ENCODE measurements at places on chromosomes 5 and 9.

DNA sequence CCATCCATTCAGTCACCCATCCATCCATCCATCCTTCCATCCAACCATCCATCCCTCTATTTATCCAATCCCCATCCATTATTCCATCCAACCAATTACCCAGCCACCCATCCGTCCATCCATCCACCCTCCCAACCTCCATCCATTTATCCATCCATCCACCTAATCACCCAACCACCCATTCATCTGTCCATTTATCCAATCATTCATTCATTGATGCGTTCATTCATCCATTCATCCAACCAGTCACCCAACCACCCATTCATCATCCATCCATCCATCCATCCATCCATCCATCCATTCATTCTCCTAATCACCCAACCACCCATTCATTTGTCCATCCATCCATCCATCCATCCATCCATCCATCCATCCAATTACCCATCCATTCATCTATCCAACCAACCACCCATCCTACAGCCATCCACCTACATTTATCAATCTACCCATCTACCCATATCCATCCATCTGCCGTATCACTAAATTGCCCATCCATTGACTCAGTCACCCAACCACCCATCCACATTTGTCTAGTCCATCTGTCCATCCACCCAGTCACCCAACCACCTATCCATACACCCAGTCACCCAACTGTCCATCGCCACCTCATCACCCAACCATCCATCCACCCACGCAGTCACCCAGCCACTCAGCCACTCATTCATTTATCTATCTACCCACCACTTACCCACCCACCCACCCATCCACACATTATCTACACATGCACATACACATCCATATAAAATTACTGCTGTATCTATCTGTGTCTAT, 165.4 kb downstream of the TRIO start:
- DNase-seq = no peak

DNA sequence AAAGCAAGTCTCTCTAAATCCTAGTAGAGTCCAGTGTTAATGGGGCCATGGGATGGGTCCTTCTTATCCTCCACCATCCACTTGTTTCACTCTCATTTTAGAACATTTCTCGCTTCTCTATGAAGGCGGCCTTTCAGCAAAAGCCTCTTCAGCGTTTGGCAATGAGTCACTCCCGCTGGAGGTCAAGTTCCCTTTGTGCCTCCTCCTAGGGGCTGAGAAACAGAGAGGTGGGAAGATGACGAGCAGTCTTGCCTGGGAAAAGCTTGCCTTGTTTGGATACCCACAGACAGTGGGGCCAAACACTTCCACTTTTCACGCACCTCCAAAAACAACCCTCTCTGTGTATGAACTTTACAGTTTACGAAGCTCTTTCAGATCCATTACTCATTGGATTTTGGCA, 168.8 kb downstream of the GABBR2 start:
- no peak for DNase-seq

DNA sequence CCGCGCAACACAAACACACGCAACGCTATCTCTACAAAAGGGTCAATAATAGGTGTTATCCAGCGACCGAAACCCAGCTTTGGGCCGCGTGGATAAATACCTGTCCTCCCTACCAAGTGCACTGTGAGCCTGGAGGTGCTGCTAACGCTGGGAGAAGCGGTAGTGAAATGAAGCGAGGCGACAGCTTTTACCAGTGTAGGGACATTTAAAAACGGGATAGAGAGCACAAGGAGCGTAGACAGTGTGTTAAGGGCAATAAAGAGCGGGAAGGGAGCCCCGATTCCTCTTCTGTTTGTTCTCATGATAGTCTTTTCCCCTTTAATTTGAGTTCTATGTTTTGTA, 421 bp upstream of the DEPDC1B start:
- DNase-seq = no peak

- DNase-seq = no peak
These were observed 134.6 kb upstream of the PHYKPL start for GRCh38 chr5:178366998-178367735.

- DNase-seq = no peak
These were observed 263.4 kb downstream of the GRIA1 start for GRCh38 chr5:153753645-153754432.

DNA sequence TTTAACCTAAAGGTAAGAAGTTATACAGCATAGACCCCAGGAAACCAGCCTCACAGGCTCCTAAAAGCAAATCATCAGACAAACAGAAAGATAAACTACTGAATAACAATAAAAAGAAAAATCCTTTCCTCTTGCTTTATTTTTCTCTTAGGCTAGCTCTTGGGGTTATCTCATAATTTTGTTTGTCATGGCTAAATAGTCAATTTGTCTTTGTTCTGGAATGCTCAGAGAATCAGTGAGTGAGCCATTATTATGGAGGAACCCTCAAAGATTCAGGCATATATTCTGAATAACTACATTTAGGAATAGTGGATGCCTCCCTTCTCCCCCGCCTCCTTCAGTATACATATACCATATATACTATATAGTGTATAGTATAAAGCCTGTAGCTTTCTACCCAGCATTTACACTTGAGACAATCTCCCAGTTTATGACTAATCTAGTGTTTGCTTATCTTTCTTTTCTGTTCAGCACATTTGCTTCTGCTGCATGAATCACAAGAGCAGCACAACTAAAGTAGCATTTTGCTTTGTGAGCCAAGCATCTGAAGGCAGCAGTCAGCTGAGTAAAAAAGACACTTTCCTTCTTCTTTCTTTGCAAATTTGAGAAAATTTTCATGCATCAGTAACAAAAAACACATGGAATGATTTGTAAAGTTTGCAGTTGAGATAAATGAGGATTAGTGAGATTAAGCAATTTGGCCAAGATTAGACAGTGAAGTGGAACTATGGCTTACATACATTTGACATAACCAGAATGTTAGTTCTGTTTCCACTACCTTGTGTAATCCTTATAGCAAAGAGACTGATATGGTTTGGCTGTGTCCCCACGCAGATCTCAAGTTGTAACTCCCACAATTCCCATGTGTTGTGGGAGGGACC, 45.3 kb upstream of the PPP3R2 start:
- no peak for DNase-seq

DNA sequence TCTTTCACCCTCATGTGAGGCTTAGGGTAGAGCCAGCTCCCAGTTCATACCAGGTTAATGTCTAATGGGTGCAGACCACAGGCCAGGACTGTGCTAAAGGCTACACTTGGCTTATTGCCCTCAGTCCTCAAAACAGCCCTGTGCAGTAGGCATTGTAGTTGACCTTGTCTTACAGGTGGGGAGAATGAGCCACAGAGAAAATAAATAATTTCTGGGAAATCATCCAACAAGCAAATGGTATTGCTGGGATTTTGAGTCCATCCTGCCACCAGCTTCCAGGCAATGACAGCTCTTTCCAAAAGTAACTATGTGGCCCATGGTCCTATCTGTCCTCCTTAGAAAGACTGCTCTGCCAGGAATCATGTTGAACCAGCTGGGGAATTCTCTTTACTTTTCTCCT, 450.0 kb downstream of the GADD45G start:
- DNase-seq = no peak

GRCh38 chr9:83419961-83420360, 118.2 kb downstream of the FRMD3 start:
- DNase-seq = no peak

- peak; percentile 26 for DNase-seq
These were observed 292.7 kb upstream of the RASA1 start for GRCh38 chr5:86974955-86975354.

- no peak for DNase-seq
These were observed 39.5 kb upstream of the PSD2 start for GRCh38 chr5:139755892-139756671.

GRCh38 chr5:34564710-34565235, 91.4 kb upstream of the RAI14 start:
- DNase-seq = no peak

GRCh38 chr5:176619203-176619568, 9.2 kb upstream of the GPRIN1 start:
- peak; percentile 50 for DNase-seq

- DNase-seq = no peak
These were observed 5.0 kb upstream of the PTPDC1 start for GRCh38 chr9:94079236-94079635.

- DNase-seq = no peak
These were observed 83.2 kb upstream of the MYO10 start for GRCh38 chr5:17019324-17019723.

GRCh38 chr5:119079318-119079921, 8.5 kb downstream of the DMXL1 start:
- DNase-seq = no peak

GRCh38 chr9:104750185-104750767, 2.8 kb downstream of the NIPSNAP3A start:
- DNase-seq = no peak

DNA sequence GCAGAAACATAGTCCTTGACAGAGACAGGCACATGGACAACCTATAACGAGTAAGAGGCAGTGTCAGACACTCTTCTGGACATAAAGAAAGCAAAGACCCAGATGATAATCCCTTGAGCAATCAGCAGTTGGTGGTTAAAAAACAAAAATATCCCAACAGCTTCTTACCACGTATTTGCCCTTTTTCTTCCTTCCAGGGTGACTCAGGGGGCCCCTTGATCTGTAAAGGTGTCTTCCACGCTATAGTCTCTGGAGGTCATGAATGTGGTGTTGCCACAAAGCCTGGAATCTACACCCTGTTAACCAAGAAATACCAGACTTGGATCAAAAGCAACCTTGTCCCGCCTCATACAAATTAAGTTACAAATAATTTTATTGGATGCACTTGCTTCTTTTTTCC, 9.5 kb downstream of the GZMK start:
- no peak for DNase-seq

DNA sequence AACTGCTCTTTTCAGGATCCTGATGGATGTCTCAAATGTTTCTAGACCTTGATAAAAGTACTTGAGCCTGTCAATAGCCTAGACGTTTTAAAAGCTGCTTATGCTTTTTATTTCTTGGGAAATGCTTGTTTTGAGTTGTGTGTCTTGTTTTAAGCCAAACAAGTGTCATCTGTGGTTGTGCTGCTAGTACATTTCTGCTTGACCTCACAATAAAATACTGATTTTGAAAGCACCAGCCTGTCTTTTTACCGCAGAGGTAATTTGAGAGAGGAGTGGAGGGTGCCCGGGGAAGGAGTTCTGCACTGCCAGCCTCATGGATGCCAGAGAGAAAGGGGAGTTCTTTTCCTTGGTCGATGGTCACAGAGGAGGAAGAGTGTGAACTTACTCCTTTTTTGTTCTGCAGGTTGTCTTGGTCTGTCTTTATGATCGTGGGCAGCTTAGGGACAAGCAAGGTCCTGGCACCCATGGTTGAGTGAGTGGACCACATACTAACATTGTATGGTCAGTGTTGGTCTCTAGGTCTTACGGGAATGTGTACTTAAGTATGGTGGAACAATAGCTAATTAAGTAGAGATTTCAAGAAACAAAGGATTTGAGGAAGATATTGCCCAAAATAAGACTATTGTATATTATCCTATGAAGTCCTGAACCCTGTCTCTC, 61.0 kb downstream of the TRIO start:
- DNase-seq = no peak

GRCh38 chr9:131937451-131937850, 142.2 kb downstream of the MED27 start:
- no peak for DNase-seq

- DNase-seq = no peak
These were observed 31.1 kb downstream of the RASA1 start for GRCh38 chr5:87298692-87299362.

DNA sequence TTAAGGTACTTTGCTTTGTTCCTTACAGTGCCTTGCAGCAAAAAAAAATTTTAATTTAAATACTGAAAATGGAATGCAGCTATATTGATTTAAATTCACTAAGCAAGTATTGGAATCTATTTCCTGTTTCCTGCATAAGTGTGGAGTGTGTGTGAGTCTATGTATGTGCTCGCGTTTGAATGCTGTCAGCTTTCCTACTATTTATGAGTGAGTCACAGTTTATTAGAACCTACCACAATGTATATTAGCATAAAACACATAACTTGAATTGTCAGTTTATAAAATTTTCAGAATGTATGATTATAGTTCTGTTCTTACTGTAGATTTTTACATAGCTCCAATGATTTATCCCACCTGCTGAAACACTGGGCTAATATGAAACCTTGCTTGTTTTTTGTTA, 302.1 kb downstream of the NR2F1-AS1 start:
- DNase-seq = no peak

DNA sequence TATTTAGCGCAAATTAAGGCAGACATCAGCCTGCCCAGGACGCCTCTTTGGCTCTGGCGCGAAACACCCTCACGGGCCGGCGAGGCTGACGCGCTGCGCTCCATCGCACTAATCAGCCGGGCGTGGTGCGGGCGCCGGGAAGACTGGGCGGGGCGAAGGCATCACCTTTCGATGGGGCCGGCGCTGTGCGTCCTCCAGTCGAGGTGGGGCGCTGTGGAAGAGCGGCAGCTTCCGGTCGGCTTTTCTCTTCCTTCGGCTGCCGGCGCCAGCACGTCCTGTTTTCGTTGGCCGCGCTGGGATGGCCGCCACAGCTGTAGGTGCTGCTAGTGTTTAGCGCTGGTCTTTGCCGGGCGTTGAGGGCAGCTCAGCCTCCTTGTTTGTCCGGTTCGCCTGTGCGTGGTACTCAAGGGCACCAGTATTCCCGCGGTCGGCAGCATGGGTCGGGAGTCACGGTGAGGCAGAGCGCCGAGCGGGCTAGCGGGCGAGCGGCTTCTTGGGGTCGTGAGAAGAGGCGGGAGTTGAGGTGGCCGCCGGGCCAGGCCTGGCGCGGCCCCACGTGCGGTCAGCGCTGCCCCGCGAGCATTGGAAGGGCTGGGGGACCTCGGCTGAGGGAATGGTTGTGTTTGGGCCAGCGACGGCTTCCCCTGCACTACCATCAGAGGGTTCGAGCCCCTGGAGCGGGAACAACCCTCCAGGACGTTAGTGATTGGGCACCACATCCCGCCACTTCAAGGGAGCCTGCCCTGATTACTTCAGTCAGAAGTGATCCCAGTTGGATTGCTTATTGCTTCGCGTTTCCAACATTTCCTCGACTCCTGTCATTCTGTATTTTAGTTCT, at the start of gene DDX46:
Gene DDX46, plus strand, starts transcription at position 276 of the 838 bp plus-strand sequence. Its CDS starts 160 bp downstream, at position 436.
- peak; percentile 75 for DNase-seq

DNA sequence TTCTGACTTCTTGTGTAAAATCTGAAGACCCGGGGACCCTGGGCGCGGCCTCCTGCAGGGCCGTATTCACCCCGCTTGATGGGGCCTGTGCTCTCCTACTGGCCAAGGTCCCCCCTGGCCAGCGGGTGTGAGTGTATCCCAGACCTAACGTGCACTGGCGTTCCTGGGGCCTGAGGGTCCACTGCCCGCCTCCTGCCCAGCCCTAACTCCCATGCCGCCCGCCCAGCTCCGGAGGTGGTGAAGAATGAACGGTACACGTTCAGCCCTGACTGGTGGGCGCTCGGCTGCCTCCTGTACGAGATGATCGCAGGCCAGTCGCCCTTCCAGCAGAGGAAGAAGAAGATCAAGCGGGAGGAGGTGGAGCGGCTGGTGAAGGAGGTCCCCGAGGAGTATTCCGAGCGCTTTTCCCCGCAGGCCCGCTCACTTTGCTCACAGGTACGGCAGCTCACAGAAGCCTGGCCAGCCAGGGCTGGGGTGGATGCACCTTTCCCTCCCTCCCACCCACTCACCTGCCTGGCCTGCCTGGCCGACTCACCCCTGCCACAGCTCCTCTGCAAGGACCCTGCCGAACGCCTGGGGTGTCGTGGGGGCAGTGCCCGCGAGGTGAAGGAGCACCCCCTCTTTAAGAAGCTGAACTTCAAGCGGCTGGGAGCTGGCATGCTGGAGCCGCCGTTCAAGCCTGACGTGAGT, 9.5 kb downstream of the GRK6 start:
- no peak for DNase-seq

- DNase-seq = no peak
These were observed 25.8 kb downstream of the ADAMTSL2 start for GRCh38 chr9:133560311-133560710.

GRCh38 chr5:56482363-56482762, 249.2 kb upstream of the ANKRD55 start:
- no peak for DNase-seq

GRCh38 chr5:1512541-1513291, 11.0 kb downstream of the LPCAT1 start:
- no peak for DNase-seq

All from HFF-Myc (cell line).